ENCODE measurements at places on chromosomes 1 and 21.

- DNase-seq: no peak
These were observed 48.7 kb downstream of the DMAP1 start for GRCh38 chr1:44261962-44262361.

GRCh38 chr21:38843806-38844503, 38.2 kb downstream of the ETS2 start:
- DNase-seq: no peak

- DNase-seq: no peak
These were observed 16.0 kb upstream of the POU3F1 start for GRCh38 chr1:38062361-38063288.

- DNase-seq: no peak
These were observed 156.9 kb upstream of the MAGI3 start for GRCh38 chr1:113233441-113233840.

DNA sequence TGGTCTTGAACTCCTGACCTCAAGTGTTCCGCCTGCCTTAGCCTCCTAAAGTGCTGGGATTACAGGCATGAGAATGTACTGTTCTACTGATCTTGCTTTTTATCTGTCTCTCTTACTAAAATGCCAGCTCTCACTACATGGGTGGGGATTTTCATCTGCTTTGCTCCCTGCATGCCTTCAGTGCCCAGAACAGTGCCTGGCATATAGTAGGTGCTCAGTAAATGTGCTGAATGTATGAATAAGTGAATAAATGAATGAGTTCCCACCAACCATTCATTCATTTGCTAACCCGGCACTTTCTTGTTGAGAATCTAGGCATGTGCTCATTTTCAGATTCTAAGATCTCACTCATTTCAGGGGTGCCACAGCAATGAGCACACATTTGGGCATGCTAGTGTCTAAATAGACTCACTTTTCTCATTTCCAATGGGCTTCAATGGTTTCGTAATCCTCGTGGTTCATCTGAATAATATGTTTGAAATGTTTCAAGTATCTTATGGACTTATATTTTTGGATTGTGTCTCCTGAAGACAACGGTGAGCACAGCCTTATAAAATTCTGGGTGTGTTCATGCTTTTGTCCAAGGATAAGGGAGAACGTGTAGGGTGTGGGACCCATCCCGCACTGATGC, 7.6 kb downstream of the DHRS3 start:
- DNase-seq: no peak

DNA sequence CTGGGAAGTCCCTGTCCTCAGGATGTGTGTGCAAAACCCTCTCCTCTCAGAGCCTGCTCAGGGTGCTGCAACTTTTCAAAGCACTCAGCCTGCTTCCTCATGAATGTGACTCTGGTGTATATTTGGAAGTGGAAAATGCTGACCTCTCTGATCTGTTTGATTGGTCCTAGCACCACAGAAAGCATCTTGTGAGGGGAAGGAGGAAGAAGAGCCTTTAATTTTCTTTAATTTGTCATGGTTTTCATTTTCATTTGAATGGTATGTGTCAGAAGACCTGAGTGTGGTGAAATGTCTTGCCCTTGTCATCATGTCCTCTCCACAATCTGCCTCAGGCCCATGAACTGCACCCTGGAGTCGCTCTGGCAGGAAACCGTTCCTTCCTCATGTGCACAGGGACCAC, 383.5 kb downstream of the NTNG1 start:
- no peak for DNase-seq

DNA sequence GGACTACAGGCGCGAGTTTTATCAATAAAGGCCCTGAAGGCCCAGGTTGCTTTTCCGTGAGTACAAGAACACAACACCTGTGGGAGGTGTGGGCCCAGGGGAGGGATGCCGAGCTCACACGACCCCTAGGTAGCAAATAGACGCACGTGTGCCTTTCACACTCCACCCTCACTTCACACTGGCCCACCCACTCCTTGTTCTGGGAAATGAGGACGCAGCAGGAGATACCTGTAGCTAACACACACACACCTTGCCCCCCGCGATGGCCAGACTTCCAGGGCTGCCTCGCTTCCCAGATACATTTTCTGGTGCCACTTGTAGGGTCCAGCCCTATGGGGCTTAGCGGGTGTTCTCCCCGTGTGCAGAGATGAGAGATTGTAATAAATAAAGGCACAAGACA, 4.3 kb upstream of the CCDC27 start:
- no peak for DNase-seq

DNA sequence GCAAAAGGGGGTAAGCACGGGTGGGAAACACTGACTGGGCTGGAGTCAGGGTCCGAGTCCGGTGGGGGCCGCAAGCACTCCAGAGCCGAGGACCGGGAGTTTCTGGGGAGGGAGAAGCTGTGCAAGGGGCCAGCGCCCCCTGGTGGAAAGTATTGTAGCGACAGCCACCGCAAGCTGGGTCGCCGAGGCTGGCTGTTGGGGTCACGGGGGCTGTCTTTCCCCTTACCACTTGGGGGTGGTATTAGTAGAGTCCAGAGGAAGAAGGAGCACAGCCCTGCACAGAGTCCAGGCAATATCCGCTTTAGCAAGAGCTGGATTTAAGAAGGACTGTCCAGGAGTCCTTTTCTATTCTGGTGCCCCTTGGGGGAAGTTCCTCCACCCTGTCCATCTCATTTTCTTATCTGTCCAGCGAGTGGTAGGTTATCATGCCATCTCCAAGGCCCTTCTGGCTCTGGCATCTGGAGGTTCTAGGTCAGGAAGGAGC, 17.9 kb upstream of the ETV3 start:
- DNase-seq: peak; percentile 88

GRCh38 chr1:225182716-225183115, 245.1 kb downstream of the LBR start:
- DNase-seq: no peak

DNA sequence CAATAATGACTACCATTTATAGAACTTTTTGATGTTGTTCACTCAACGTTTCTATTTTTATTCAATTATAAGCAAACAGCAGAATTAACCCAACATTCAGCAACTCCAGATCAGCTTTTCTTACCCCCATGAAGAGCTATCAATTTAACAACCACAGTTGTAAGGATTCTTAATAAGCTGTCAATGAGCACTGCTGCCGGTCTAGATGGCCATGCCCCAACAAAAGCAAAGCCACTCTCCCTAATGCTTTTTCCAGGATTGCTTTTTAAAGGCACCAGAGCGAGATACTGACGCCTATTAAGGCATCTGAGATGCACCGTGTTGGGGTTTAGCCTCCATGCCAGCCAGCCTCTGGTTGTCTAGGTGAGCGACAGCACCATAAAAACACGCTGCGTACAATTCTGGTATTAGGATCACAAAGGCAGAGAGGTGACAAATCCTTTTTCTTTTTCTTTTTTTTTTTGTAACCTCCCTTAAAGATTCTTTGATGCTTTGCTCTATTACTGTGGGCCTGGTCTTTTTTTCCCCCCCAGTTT, 39.5 kb downstream of the PTPRC start:
- DNase-seq: peak; percentile 61

DNA sequence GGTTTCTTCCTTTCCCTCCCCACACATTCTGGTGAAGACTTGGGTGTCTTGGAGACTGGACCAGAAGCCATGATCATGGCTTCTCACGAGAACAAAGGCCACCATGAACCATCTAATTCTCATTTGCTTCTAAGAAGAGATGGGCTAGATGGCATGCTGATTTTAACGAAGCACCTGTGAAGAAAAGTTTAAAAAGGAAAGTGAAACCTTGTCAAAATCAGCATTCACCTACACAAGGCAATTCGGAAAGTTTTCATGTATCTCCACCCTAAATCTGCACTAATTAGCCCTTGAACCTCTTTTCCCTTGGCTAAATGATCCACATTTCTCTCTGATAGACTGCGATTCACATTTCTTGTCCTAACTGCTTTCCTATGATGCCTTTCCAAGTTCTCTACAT, 114.3 kb upstream of the RAVER2 start:
- DNase-seq: no peak

- DNase-seq: no peak
These were observed 525.6 kb upstream of the CAMK1G start for GRCh38 chr1:209057901-209058300.

GRCh38 chr1:38014171-38014570, 1.6 kb downstream of the UTP11 start:
- DNase-seq: no peak

DNA sequence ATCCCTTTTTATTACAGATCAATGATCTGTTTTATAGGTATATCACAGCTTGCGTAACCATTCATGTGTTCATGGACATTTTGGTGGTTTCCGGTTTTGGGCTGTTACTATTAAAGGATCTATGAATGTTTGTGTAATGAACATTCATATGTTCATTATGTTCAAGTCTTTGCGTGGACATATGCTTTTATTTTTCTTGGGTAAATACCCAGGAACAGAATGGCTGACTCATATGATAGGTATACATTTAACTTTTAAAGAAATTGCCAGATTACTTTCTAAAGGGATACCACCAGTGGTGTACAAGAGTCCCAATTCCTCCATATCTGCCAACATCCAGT, 73.7 kb downstream of the SPATA46 start:
- DNase-seq: no peak

DNA sequence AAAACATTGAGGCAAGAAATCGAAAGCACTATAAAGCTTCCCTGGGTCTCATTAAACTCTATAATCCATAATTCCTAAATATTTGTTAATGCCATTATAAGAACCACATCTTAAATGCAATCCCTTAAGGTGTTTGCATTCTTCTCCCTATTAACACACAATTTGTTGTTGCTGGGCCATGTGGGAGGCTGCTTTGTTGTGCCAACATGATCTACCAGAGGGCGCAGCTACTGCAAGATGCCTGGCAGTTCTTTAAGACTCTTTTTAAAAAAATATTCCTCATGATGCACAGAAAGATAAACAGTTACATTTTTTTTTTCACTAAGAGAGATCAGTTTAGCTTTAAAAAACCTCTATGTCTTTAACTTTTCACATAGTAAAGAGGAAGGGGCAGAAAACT, 39.0 kb upstream of the BCAS2 start:
- no peak for DNase-seq

- DNase-seq: no peak
These were observed 11.7 kb downstream of the RUNX1 start for GRCh38 chr21:35037384-35037765.

GRCh38 chr1:162215902-162216301, 146.4 kb downstream of the NOS1AP start:
- DNase-seq: no peak

DNA sequence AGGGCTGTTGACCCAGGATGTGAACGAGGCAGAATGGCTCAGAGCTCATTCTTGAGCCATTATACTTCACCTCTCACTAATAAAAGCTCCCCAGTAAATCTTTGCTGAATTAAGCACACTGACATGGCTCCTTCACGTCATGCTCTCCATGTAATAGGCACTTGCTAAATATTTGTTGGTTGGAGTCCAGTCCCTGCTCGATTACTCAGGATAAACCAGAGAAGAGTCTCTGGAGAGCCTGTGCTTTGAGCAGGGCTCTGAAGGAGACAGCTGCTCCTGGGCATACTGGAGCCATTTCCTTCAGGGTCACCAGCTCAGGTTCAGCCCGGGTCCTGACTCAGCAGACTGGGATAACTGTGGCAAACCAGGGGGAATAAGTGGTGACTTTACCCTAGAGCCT, 46.9 kb downstream of the HLX start:
- no peak for DNase-seq

GRCh38 chr1:186188736-186189135, 186.3 kb downstream of the TPR start:
- no peak for DNase-seq

- DNase-seq: no peak
These were observed 5.0 kb downstream of the TFF1 start for GRCh38 chr21:42361286-42361685.

DNA sequence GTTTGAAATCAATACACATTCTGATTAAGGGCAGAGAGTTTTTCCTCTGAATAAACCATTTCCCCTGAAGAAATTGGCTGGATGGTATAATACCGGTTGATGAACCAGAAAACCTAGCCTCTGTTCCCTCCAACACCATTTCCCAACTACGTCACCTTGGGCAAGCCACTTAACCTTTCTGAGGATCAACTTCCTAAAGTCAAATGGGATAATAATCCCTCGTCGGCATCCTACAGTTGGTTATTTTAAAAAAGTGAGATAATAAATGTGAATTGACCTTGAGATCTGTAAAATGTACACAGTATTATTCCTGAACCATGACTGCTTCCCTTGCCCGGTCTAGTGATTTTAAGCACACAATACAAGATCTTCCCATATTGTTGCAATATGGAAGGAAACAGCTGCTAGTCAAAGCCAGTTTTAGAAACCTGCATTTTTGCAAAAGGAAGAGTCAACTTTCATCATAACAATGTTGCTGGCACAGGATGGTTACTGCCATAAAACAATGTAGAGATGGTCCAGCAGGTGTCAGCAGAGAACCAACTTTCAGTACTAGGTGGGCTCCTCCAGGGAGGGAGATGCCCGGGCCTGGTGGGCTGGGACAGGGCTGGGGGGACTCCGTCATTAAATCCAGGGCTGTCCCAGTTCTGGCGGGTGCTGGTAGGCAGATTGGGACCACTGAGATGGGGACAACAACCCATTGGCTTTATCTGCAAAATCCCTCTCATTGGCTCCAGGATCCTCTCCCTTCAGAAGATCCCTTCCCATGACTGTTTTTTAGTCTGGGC, 5.2 kb upstream of the HLX start:
- peak; percentile 66 for DNase-seq

GRCh38 chr1:64051796-64052195, 151.6 kb upstream of the UBE2U start:
- DNase-seq: no peak

GRCh38 chr21:43598416-43599120, 60.7 kb downstream of the HSF2BP start:
- DNase-seq: no peak

- no peak for DNase-seq
These were observed 106.0 kb upstream of the FAM78B start for GRCh38 chr1:166272851-166273250.

GRCh38 chr21:44547656-44548331, 3.5 kb downstream of the KRTAP10-2 start:
- no peak for DNase-seq

DNA sequence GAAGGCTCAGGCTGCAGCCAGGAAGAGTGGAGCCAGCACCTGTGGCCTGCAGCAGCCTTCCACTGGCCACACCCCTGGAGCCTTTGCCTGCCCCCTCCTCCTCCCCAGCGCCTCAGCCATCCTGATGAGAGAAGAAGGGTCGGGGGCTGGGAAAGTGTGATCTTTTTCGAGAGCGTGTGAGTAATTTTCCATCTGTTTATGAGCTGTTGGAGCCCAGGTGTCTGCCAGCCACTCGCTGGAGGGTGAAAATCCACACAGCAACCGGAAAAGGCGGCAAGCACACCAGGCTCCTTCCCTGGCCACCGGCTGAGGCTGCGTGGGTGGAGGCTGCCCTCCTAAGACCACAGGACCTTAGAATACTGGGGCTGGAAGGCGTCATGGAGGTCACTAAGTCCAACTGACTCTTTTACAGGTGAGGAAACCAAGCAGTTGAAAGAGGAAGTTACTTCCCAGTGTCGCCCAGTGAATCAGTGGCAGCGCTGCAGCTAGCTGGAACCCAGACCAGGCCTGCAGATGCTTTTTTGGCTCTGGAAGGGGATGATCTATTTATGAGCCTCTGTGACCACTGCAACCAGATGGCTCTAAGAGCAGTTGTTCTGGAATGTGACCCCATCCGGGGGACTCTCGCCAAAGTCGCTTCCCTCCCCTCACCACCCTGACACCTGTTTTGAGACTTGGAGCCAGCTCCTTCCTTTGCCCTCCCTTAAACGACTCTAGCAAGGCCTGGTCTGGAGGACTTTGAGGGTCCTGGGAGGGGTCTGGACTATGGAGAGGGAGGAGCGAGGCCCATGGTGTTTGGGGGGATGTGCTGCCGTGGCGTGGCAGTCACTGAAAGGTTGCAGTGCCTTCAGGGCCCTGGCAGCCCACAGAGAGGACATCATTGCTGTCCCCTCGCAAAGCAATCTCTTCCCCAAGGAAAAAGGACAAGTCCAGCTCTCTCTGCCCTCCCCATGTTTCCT, 54.5 kb downstream of the LGR6 start:
- peak; percentile 43 for DNase-seq

GRCh38 chr1:37037690-37038089, 3.4 kb upstream of the GRIK3 start:
- no peak for DNase-seq
